Sciatic nerve (tissue), 2 donors: ENCODE measurements at places on chromosomes 12 and 14. TPM values are rescaled to one million over a fixed set of nuclear protein-coding genes. Genes with fewer than 3 reads are reported as not detected.

The GLIPR1L1 gene
- total RNA-seq, result not detected

The ADAM21 gene
- not detected for total RNA-seq

The TROAP gene
- total RNA-seq, result 0.58 TPM

The SIX4 gene
- 2.2 TPM for total RNA-seq

The SLC6A15 gene
- total RNA-seq, result 0.58 TPM

The SYNDIG1L gene
- 0.58 TPM for total RNA-seq

The RPL10L gene
- total RNA-seq, result not detected

The FSCB gene
- total RNA-seq, result 0.36 TPM

The CELA1 gene
- not detected for total RNA-seq

The FGF6 gene
- total RNA-seq, result not detected

The EID3 gene
- total RNA-seq, result 8.5 TPM

The EMC9 gene
- 14.8 TPM for total RNA-seq

The TGM1 gene
- total RNA-seq, result 13.2 TPM

The LYZ gene
- 112 TPM for total RNA-seq

The CAPZA3 gene
- total RNA-seq, result not detected

The TC2N gene
- 13.2 TPM for total RNA-seq

The COCH gene
- 5.3 TPM for total RNA-seq

The GLTP gene
- 51.0 TPM for total RNA-seq

The TCL1B gene
- not detected for total RNA-seq

The CPNE6 gene
- total RNA-seq, result not detected

The ANG gene
- total RNA-seq, result 24.5 TPM

The KRT83 gene
- total RNA-seq, result not detected

The KRT6A gene
- not detected for total RNA-seq

The ITGB7 gene
- total RNA-seq, result 33.4 TPM

The KLRC1 gene
- not detected for total RNA-seq

The PRR4 gene
- total RNA-seq, result 9.2 TPM

The LRFN5 gene
- 10.9 TPM for total RNA-seq

The POLE2 gene
- total RNA-seq, result 2.0 TPM

The FAM186B gene
- 0.36 TPM for total RNA-seq

The WNT5B gene
- 10.6 TPM for total RNA-seq

The TAS2R13 gene
- total RNA-seq, result 5.0 TPM

The AQP2 gene
- total RNA-seq, result not detected

The PRPF40B gene
- 37.9 TPM for total RNA-seq
